Activated B cell treated with CpG ODN at 0.5 μM for 24 hours (primary cell): ENCODE measurements at places on chromosomes 1 and 21.

- no peak for DNase-seq
Observed at GRCh38 chr1:66223681-66224080, 310.3 kb upstream of the SGIP1 start.

- DNase-seq: no peak
Observed at GRCh38 chr1:50981741-50982140, 11.7 kb downstream of the CDKN2C start.

DNA sequence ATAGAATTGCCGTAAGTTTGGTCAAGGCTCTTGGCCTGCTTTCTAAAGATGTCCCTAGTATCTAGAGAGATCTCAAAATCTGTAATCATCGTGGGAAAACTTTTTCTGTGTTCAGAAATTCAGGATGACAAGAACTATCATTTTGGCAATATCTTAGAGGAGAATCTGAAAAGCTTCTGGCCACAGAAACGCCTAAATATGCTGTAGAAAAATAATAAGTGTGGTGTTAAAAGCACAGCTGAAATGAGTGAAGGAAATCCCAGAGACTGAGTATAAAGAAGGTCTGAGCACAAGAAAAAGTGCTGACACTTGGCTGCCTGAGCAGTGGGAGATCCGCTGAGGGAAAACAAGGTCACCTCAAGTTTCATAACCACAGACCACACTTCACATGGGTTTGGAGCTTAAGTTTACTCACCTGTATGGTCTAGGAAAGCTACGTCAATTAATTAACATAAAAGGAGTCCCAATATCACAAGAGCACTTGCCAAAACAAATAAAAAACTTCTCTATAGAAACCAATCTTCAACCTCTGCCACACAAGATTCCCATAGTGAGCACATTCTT is 235.2 kb upstream of the IRF2BP2 start:
- no peak for DNase-seq

DNA sequence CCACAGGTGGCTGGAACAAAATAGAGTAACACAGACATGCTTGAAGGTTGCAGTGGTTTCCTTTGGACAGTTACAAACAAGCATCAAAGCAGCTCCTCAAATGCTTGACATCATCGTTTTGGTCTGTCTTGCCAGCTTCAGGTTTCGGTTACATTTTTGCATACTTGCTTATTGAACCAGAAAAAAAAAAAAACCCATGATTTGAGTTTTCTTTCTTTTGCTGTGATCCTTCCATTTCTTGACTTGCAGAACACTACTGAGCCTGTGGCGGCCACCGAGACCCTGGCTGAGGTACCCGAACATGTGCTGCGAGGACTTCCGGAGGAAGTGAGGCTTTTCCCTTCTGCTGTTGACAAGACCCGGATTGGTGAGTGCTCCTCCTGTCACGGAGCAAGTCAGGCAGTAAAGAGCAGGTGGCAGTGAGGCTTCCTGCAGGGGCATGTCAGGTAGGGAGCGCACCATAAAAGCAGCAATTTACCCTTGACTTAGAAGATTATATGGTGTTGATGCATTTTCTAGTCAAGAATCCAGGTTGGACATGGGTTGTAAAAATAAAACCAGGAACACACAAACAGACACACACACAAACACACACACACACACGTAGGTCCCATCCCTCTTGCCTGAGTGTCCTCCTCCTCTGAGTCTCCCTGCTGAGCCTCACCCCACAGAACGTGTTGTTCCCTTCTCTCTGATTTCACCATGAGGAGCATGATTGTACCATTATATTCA is 30.9 kb downstream of the PRDM2 start:
- peak; percentile 76 for DNase-seq

- DNase-seq: no peak
Observed at GRCh38 chr1:116919802-116920201, 10.1 kb downstream of the PTGFRN start.

GRCh38 chr1:198359024-198359653 is 181.3 kb downstream of the ATP6V1G3 start:
- no peak for DNase-seq

DNA sequence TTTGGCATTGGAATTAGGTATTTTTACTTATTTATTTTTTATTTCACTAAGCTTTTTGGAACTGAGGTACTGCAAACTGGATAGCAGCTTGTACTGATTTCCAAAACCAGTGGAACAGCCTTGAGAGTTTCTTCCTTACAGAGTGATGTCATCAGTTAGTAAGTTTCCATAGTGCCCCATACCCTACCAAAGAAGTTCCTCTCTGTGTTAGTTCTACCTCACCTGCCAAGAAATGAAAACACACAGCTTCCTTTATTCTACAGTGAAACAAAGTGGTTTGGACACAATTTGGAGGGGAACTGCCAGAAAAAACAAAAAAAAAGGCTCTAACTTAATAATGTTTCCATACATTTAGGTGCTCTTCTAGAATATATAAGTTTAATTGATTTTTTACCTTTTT is 430.9 kb upstream of the ADGRL2 start:
- DNase-seq: no peak

GRCh38 chr1:19140465-19140864 is 69.6 kb downstream of the UBR4 start:
- no peak for DNase-seq

DNA sequence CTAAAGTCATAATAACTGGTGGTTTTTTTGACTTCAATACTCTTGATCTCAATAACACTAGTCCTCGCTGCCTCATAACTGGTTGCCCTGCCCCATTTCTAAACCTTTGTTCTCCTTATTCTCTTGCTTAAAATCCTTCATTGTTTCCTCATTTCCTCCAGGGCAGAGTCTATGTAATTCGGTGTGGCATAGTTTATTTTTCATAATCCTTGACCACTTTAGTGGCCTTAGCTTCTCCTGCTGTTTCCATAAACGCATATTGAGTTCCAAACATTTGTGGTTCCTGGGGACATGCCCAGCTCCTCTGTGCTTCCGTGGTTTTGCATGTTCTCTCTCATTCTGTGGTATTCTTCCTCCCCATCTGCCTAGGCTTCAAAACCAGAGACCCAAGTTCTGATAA is 19.0 kb upstream of the TLCD4 start:
- no peak for DNase-seq

DNA sequence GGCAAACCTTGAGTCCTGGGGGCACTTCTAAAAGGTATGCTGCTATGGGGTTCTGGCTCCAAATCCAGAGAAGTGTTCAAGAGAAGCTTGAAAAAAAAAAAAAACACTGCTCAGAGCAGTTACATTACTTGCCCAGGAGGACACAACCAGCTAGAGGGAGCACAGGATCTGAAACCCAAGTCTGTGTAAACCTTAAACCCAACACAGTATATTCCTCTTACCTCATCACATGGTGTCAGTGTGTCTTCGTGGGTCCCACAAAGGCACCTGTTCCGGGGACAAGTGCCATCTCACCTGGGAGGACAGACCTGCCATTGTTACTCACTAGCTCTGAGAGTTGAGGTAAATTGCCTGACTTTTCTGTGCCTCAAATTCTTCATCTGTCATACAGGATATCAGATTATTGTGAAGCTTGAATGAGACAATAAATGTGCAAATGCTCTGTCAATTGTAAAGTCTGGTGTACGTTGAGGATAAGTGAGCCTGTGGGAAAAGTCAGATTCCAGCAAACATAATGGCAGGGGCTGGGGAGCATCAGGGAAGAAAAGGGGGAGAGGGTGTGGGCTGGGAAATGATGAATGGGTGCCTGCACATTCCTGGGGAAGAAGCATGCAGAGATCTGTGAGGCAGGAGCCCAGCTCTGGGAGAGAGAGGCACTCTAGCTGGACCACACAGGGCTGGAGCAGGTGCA is 170.4 kb upstream of the ZC3H12A start:
- DNase-seq: no peak

DNA sequence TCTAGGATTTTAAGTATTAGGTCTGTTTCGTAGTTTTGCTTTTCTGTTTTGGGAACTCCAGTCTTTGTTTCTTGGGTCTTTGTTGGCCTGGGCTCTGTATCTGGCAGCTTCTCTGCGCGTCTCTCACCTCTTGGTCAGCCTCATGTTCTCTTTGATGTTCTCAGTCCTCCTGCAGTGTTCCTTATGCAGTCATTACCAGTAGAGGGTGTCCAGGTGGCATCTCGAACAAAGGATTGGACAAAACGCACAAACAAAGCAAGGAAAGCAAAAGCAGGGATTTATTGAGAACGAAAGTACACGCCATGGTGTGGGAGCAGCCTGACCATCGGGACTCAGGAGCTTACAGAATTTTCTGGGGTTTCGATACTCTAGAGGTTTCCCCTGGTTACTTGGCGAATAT is 133.7 kb upstream of the COL6A1 start:
- no peak for DNase-seq

DNA sequence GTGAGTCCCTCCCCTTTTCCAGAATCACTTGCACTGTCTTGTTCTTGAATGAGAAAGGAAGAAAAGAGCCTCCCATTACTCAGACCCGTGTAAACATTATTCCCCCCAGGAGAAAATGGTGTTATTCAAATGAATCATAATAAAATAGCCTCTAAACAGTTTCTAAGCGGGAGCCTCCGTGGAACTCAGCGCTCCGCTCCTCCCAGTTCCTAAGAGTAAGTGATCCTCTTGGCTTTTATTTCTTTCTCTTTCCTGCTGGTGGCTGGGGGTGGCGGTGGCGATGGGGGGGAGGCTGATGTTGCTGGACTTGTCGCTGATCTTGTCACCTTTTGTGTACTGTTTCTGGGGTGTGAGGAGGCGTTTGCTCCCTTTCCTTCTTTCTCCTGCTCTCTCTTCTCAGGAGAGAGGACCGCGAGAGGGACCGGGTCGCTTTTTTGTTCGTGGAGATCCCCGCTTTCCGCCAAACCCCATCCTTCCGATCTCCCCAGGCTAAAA is 781 bp downstream of the PROX1 start:
- no peak for DNase-seq

DNA sequence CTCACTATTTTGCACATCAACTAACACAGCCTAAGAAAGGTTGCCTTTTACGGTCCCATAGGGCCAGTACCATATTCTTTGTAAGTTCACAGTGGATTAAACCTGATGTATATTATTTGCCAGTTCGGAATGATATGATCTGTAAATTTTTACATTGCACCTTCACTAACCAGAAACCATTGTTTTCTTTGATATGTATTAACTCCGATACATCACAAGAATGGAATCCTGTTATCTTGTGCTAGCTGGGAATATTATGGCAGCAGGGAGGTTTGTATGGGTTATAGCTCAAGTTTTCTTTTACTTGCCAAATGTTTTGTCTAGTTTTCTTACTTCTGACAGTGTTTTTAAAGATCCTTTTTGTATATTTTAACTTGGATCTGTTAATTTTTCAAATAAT is 51.4 kb upstream of the S1PR1 start:
- no peak for DNase-seq

- DNase-seq: peak; percentile 98
Observed at GRCh38 chr1:154220071-154220969, at the start of gene UBAP2L. Gene UBAP2L, plus strand, starts transcription at chr1:154220955. Its CDS starts 4,169 bp downstream, at chr1:154225124.

GRCh38 chr1:177995369-177995768 is 25.5 kb upstream of the SEC16B start:
- DNase-seq: no peak

GRCh38 chr1:119191325-119191724 is 50.9 kb upstream of the WARS2 start:
- no peak for DNase-seq

- DNase-seq: no peak
Observed at GRCh38 chr1:192474080-192474683, 101.4 kb upstream of the RGS1 start.

- no peak for DNase-seq
Observed at GRCh38 chr1:6638226-6638625, 13.6 kb downstream of the THAP3 start.

DNA sequence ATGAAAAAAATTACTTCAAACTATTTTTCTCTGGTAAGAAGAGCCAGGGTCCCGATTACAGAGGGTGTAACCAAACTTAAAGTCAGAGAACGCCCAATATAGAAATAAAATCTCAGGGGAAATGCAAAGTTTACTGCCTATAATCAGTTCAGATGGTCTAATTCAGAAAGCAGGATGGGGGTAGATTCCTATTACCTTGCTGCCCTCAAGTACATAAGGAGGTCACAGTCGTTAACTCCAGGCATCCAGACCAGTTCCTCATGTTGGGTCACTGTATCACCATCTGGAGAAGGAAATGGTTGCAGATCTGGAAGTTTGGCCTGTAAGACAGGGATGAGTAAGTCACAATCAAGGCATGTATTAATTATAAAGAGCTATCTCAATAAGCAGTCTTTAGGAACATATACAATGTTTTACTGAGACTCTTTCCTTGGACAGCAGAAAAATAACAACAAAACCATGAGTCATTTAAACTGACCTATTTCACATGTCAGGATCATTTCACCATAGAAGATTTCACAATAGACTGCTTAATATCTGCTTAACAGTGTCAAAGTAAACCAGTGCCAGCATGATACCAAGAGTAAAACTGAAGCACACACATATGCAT is 179.4 kb downstream of the SLC45A1 start:
- no peak for DNase-seq

- no peak for DNase-seq
Observed at GRCh38 chr1:78511334-78511733, 20.6 kb downstream of the PTGFR start.

GRCh38 chr1:22575532-22576149 is 12.4 kb downstream of the EPHA8 start:
- no peak for DNase-seq

- DNase-seq: no peak
Observed at GRCh38 chr1:185695299-185695698, 38.9 kb upstream of the HMCN1 start.

GRCh38 chr1:3657578-3658230 is 5.4 kb downstream of the TP73 start:
- no peak for DNase-seq

- DNase-seq: no peak
Observed at GRCh38 chr21:26099610-26100219, 70.9 kb downstream of the APP start.

GRCh38 chr1:232542633-232543593 is 87.0 kb downstream of the SIPA1L2 start:
- DNase-seq: no peak

DNA sequence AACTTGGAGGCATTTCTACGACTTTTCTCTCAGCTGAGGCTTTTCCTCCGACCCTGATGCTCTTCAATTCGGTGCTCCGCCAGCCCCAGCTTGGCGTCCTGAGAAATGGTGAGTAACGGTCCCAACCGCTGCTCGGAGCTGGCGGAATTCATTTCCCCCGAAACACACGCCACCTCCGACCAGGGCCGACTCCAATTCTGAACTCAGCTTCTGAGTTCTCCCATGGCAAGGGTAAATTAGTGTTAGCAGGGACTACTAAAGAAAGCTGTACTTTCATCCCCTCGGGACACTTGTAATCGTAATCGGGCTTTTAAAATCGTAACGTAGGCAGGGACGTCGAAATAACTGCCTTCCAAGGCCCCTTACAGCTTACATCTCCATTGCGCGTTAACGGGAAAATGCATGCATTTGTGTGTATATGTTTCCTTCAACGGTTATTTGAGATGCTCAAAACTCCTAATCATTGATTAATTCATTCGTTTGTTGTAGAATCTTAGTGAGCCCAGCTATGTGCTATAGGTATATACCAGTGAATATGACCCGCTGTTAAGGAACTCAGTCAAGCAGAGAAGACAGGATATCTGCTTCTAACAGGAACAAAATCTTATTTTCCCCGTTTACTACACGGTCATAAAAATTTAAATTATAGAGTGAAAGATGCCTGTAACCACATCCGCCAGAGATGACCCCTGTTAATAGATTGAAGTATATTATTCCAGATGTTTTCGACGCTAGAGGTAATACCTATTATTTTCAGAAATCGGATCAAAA is 472 bp downstream of the DTL start:
- no peak for DNase-seq

GRCh38 chr1:209106861-209107260 is 476.7 kb upstream of the CAMK1G start:
- no peak for DNase-seq

- no peak for DNase-seq
Observed at GRCh38 chr1:27431601-27431940, 39.1 kb downstream of the GPR3 start.

- DNase-seq: no peak
Observed at GRCh38 chr1:183827801-183828200, 22.9 kb downstream of the RGL1 start.
